Activated B cell treated with CpG ODN at 0.5 μM for 24 hours (primary cell): ENCODE measurements at places on chromosomes 11 and 22. TPM values are rescaled to one million over a fixed set of nuclear protein-coding genes. Genes with fewer than 3 reads are reported as not detected.

- no peak for DNase-seq
Observed at GRCh38 chr11:4061700-4062099, 32.9 kb upstream of the RRM1 start.

Gene PGM2L1
- total RNA-seq: 3.5 and 3.8 TPM in 2 replicates

DNA sequence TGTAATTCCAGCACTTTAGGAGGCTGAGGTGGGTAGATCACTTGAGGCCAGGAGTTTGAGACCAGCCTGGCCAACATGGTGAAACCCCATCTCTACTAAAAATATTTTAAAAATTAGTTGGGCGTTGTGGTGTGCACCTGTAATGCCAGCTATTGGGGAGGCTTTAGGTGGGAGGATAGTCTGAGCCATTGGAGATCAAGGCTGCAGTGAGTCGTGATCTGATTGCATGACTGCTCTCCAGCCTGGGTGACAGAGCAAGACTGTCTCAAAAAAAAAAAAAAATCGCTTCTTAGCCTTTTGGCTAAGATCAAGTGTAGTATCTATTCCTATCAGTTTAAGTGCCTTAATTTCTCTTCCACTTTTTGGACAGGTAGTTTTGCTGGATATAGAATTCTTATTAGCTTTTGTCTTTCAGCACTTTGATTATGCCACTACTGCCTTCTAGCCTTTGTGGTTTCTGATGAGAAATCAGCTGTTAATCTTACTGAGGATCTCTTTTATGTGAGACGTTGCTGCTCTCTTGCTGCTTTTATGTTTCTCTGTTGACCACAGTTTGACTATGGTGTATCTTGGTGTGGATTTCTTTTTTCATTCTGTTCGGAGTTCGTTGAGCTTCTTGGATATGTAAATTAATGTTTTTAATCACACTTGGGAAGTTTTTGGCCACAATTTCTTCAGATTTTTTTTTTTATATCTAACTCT lies 24.7 kb downstream of the CHEK1 start:
- no peak for DNase-seq

GRCh38 chr11:130101661-130102060 lies 32.0 kb downstream of the APLP2 start:
- DNase-seq: no peak

Gene OR8A1
- not detected in 2 replicates for total RNA-seq

Gene TMEM191C
- 1.3 and 1.5 TPM in 2 replicates for total RNA-seq

GRCh38 chr11:73547706-73548595 lies 50.0 kb downstream of the FAM168A start:
- no peak for DNase-seq

Gene CD3E
- total RNA-seq: 0.59 and 0.95 TPM in 2 replicates

Gene IL18
- total RNA-seq: 0.34 and 1.00 TPM in 2 replicates

Gene RAC2
- 518 and 557 TPM in 2 replicates for total RNA-seq

DNA sequence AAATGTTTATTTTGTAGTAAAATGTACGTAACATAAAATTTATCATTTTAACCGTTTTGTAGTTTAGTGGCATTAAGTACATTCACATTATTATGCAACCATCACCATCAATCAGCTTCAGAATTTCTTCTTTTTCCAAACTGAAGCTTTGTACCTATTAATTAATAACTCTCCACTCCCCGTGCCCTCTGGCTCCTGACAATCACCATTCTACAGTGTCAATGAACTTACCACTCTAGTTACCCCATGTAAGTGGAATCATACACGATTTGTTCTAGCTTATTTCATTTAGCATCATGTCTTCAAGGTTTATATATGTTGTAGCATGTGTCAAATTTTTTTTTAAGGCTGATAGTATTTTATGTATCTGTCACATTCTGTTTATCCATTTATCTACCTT lies 9.7 kb downstream of the TBCEL start:
- no peak for DNase-seq

DNA sequence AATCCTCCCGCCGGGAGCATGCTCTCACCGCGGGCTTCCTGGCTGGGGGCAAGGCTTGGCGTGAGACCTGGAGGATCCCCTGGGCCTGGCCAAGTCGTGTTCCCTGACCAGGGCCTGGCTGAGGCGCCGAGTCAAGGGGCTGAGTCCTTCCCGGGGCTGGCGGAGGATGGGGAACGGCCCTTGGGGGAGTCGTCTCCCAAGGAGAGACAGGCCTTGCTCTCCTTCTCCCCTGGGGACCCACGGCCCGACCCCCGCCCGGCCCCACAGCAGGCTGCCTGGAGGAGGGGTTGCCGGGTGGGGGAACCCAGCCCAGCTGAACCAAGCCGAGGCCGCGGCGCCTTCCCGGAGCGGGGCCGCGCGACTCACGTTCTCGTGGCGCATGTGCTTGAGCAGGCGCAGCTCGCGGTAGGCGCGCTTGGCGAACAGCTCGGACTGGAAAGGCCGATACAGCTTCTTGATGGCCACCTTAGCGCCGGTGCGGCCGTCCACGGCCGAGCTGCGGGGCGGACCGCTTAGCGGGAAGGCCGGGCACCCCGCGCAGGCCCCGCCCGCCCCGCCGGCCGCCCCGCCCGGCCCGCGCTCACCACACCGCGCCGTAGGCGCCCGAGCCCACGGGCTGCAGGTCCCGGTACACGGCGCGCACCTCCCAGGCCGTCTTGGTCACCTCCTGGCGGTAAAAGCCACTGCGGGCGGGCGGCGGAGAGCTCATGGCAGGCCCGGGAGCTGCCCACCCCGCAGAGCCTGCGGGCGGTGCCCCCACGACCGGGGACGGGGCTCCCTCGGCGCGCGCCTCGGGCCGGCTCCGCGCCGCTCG lies 475 bp downstream of the MAPK12 start:
- DNase-seq: no peak
